GM20000 (cell line): ENCODE measurements at places on chromosomes 4 and X.

DNA sequence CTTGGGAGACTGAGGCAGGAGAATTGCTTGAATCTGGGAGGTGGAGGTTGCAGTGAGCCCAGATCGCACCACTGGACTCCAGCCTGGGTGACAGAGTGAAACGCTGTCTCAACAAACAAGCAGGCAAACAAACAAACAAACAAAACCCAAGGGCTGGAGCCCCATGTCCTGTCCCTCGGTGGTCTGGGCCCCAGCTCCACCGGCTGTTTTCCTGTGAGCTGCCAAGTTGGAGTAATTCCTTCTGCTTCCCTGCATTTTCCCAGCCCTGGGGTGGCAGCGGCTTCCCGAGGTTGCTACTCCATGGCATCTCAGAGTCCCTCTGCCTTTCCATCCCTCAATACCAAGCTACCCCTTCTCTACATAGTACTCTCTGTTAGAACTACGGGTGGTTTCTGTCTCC is 43.2 kb downstream of the RGS12 start:
- DNase-seq: no peak

DNA sequence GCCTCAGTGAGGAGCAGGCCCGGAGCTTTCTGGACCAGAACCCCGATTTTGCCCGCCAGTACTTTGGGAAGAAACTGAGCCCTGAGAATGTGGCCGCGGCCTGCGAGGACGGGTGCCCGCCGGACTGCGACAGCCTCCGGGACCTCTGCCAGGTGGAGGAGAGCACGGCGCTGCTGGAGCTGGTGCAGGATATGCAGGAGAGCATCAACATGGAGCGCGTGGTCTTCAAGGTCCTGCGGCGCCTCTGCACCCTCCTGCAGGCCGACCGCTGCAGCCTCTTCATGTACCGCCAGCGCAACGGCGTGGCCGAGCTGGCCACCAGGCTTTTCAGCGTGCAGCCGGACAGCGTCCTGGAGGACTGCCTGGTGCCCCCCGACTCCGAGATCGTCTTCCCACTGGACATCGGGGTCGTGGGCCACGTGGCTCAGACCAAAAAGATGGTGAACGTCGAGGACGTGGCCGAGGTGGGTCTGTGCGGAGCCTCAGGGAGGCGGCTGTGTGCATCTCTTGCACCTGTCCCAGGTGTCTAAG is 323 bp downstream of the PDE6B start:
- DNase-seq: no peak

GRCh38 chrX:41909068-41909467 is 14.3 kb downstream of the CASK start:
- DNase-seq: no peak

DNA sequence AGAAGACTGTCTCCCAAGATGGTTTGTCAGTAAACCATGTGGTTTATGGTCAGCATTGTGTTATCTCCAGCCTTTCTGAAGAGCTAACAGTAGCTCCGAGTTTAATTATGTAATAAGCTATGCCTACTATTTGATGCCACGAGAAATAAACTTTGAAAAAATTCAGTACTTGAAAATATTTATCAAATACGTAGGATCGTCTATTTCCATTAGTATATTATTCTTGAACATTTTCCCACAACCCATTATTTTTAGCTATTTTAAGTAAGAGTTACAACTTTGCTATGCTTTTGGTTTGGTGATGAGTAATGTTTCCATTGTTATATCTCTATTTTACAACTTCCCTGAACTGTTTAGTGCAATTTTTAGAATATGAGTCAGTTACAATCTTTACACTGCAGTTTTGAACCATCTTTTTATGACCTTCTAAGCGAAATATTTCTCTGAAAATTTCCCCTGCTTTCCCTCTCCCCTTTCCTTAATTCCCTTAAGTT is 44.5 kb upstream of the TRIM2 start:
- no peak for DNase-seq

DNA sequence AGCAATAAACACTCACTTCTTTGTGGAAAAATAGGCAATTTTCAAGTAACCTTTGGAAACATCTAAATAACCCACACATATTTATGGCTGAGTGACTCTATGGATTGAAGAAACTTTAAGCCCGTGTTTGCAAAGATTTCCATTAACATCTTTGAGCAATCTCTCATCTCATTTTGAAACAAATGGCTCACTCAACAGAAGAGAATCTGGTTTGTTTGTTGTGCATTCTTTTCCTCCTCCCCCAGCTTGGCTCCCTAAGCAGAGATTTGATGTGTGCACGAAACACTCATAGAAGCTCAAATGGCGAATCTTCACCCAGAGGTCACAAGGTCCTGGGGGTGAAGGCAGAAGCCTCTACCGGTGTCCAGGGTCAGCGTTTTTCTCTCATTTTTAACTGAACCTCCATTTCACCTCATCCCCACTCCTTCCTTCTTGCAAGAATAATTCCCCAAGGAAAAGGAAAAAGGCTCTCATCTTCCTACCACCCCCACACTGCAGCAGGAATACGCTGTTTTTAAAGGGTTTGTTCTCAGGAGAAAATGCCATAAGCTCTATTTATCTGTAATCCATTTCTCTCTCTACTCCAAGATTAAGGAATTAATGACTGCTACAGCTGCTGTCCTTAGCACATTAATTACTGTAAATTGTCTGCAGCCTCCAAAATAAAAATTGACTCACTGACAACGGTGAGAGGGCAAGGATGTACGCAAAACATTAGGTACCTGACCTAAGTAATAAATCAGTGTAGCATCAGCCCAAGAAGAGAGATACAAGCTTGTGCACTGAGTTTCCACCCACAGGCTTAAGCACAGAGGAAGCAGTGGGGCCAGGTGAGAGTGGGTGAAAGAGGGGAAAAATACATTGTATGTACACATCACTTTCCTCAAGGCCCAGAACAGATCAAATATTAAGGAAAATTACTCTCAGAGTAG is 307.6 kb upstream of the NOCT start:
- DNase-seq: no peak

- DNase-seq: peak; percentile 61
These were observed 2184.4 kb upstream of the TENM3 start for GRCh38 chr4:180058691-180059215.

DNA sequence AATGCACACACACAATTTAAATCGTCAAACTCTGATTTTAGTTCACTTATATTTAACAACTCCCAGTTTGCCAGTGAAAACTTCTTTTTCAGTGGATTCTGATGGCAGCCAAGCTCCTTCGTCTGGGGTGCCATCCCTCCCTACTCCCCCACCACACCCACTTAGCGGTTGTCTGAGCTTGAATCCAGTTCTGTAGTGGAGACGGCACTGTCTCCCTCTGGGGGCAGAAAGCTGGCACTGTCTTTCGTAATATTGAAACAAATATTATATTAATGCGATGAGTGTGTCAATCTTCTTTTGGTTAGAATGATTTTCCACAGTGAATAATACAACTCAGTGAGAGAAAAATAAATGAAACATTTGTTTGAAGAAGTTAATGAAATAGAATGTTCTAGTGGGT is 5.4 kb downstream of the MEPE start:
- DNase-seq: no peak
